Karpas-422 (cell line): ENCODE measurements at places on chromosomes 7 and 10. TPM values are rescaled to one million over a fixed set of nuclear protein-coding genes. Genes with fewer than 3 reads are reported as not detected.

The ZNF239 gene
- 4.7 and 11.9 TPM in 2 replicates for total RNA-seq

The CAV1 gene
- not detected in 2 replicates for total RNA-seq

The CYP2C19 gene
- not detected in 2 replicates for total RNA-seq

The ZCCHC24 gene
- 0.60 and 0.61 TPM in 2 replicates for total RNA-seq

The LGI1 gene
- not detected in 2 replicates for total RNA-seq

The AS3MT gene
- not detected in 2 replicates for total RNA-seq

The NUTM2E gene
- total RNA-seq = 0.19 and 0.43 TPM in 2 replicates

The CLCN1 gene
- not detected in 2 replicates for total RNA-seq

The ZSCAN21 gene
- 6.1 and 16.6 TPM in 2 replicates for total RNA-seq

The TAS2R3 gene
- total RNA-seq = 0.94 and 1.0 TPM in 2 replicates

The NEUROG3 gene
- total RNA-seq = not detected in 2 replicates

The GIMAP4 gene
- not detected in 2 replicates for total RNA-seq

The CRHR2 gene
- total RNA-seq = not detected in 2 replicates

The CPA2 gene
- not detected in 2 replicates for total RNA-seq

The LBX1 gene
- not detected in 2 replicates for total RNA-seq

The URGCP gene
- 30.7 and 34.2 TPM in 2 replicates for total RNA-seq

The LHPP gene
- 57.2 and 73.3 TPM in 2 replicates for total RNA-seq

The GPR15LG gene
- not detected in 2 replicates for total RNA-seq

The CALY gene
- not detected in 2 replicates for total RNA-seq

The GRM3 gene
- 0.51 TPM in 1 of 2 replicates, not detected in the other for total RNA-seq

The TMEM213 gene
- not detected in 2 replicates for total RNA-seq

The OPN4 gene
- not detected in 2 replicates for total RNA-seq

The PDE6C gene
- total RNA-seq = not detected in 2 replicates

The THAP5 gene
- total RNA-seq = 25.9 and 34.3 TPM in 2 replicates

The DENND2A gene
- total RNA-seq = not detected in 2 replicates

The PKD1L1 gene
- 0.90 and 2.8 TPM in 2 replicates for total RNA-seq

The SYT15B gene
- 0.11 TPM in 1 of 2 replicates, not detected in the other for total RNA-seq

The DOCK4 gene
- total RNA-seq = 0.07 and 0.54 TPM in 2 replicates

The CAMK1D gene
- total RNA-seq = 0.11 and 0.63 TPM in 2 replicates

The PCDH15 gene
- total RNA-seq = not detected in 2 replicates

The SLC26A5 gene
- not detected in 2 replicates for total RNA-seq

The ITGB8 gene
- 0.04 and 0.07 TPM in 2 replicates for total RNA-seq

The RPEL1 gene
- total RNA-seq = not detected in 2 replicates

The SFRP4 gene
- total RNA-seq = not detected in 2 replicates

The PTEN gene
- total RNA-seq = 161 and 281 TPM in 2 replicates

The CDNF gene
- 1.2 and 2.2 TPM in 2 replicates for total RNA-seq

The EPO gene
- not detected in 2 replicates for total RNA-seq

The LIPJ gene
- total RNA-seq = not detected in 2 replicates
